NCI-H1105 treated with DMSO at 0.1 percent for 48 hours (cell line): ENCODE measurements at places on chromosomes 2 and 18.

DNA sequence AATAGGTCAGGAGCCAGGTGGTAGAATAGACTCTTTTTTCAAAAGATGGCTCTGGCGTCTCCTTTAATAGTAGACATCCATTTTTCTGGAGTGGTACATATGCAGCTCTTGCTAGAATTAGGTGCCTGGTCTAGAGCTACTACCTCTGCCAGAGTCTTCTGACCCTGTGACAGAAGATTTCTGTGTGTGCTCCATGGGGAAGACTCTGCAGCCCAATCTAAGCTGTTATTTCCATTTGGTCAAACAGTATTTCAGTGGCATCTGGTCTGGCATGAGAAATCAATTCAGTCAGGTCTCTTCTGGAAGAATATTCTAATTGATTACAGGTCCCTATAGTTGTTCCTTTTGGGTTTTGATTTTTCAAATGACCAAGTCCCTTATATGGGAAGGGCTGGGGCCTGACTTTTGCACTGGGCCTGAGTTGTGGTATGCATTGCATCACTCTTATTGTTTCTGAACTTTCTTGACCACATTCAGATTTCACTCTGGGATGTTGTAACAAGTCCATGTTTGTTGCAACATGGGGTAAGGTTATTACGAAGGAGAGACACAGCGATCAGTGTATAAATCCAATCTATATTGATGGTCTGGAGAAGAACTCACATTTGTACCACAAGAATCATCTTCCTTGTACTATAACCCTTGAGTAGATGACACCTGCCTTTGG is 12.1 kb downstream of the MXD1 start:
- DNase-seq, result no peak

- DNase-seq, result no peak
These were observed 94.8 kb upstream of the SPATS2L start for GRCh38 chr2:200211643-200212042.

DNA sequence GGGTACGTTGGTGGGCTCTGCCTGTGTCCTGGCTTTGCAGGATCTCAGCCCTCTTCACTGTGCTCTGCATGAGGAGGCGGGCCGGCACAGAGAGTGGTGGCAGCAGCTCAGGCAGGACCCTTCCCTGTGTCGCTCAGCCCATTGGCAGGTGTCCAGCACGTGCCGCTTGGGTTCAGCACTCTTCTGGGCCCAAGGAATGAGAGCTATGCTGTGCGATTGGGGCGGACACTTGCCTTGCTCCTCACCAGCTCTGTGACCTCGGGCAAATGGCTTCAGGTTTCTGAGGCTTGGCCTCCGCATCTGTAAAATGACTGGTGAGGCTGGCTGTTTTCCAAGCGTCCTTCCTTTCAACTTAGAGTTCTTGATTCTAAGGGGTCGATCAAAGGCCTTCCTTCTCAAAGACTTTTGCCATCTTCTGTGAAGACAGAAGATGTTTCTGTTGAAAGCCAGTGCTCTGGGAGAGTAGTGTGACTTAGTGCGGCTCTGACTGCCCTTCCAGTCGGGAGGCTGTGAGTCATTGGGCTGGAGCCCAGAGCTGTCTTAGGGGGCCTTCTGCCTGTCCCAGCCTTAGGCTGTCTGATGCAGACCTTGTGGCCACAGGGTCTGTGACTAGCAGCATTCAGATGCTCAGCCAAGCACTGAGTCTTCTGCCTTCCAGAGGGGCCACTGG is 35.6 kb downstream of the GLI2 start:
- no peak for DNase-seq

- DNase-seq, result no peak
These were observed 308.8 kb downstream of the PRKCE start for GRCh38 chr2:45960057-45960863.

- DNase-seq, result no peak
These were observed 147.7 kb upstream of the SP5 start for GRCh38 chr2:170567429-170567828.

GRCh38 chr2:14752295-14752694 is 119.8 kb downstream of the LRATD1 start:
- no peak for DNase-seq

DNA sequence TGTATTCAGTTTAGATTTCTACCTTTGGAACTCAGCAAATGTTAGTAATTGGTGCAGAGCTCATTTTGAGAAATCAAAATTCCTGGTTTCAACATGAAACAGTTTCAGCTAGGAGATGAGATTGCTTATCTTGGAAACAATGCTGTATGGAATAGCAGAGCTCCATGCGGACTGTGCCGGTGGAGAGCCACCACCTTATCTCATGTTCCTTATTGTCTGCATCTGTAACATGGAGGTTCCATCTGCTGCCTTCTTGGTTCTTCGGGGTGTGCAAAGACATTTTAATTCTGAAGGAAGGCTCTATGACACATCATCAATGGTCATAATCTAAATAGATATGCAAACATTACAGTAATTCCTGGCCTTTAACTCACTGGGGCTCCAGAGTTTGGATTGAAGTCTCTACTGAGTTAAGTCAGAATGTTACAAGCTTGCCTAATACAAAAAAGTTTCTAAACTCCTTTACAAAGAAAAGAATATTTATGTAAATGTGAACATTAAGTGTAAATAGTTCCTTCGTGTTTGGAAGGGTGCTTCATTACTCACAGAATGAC is 65.3 kb downstream of the PRKRA start:
- DNase-seq, result no peak

- peak; percentile 93 for DNase-seq
These were observed 70.6 kb downstream of the CAPN13 start for GRCh38 chr2:30736461-30737325.

DNA sequence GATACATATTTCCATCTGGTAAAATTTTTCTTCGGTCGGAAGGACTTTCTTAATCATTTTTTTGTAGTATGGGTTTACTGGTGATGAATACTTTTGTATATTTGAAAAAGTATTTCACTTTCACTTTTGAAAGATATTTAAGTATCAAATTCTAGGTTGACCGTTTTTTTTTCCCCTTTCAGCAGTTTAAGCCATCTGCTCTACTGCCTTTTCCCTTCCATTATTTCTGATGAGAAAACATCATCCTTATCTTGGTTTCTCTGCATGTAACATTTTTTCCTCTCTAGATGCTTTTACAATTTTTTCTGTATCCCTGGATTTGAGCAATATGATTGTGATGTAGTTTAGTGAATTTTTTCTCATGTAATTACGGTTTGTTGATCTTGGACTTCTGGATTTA is 87.0 kb downstream of the MTX2 start:
- no peak for DNase-seq

DNA sequence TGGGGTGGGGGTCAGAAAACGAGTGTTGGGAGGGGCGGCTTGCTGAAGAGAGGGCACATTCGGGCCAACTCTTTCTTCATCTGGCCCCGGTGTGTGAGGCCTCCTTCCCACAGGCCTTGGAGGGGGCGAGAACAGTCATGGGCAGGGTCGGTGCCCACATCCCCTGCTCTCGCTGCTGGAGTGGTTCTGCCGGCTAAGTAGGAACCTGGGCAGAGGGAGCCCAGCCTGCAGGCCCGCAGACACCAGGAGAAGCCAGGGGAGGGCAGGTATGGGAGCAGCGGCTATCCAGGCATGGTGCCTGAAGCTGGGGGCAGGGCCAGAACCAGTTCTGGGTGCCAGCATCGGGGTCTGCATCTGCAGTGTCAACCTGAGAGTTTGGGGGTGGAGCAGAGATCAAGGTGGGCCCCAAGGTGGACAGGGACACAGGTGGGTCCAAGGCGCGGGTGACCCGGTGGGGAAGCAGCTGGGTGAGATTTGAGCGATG is 46.6 kb upstream of the HPCAL1 start:
- DNase-seq, result no peak

DNA sequence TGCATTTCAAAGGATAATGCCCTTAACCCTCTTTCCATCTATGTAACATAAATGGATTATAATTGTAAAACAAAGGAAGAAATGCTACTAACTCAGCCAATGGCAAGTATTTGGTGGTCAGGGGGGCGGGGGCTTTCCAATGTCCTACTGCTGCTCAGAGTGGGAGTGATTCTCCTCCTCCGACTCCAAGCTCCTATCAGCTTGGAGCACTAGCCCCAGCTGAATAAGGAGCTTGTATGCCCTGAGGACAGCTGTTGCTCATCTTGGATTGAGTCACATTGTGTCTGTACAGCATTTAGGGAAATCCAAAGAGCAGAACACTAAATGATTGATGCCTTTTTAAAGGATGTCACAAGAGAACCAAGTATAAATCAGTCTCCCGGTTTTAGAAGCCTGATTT is 105.6 kb upstream of the ZNF521 start:
- no peak for DNase-seq

DNA sequence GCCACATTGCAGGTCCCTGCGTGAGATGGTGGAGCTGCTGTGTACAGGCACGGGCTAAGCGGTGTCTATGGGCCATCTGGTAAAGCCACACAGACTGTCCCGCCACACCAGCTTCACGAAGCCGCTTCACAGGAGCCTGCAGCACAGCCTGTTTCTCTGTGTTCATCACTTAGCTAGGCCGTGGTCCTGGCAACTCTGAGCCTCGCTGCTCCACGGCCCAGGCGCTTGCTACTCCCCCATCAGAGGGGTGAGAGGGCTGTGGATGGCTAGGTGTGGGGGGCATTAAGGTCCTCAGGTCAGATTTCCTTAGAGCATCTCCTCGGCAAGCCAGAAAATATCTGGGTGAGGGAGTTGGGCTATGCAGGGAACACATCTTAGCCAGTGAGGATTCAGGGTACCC is 225.7 kb downstream of the GLI2 start:
- DNase-seq, result no peak

DNA sequence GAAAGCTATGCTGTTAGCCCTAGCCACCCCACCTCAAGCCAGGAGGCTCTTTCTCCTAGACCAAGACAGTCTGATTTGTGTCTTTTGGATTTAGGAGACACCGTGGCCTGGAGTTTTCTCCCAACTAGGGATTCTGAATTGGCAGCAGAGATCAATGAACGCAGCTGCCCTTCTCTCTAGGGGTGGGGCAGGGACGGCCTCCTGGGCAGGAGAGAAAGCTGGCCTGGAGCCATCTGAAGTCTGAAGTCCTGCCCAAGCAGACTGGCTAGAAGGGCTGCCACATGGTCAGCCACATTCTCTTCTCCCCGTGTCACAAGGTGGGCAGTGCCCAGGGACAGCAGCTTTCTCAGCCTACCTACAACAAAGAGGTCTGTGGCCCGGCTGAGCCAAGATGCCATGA is 45.1 kb downstream of the PIEZO2 start:
- DNase-seq, result no peak

DNA sequence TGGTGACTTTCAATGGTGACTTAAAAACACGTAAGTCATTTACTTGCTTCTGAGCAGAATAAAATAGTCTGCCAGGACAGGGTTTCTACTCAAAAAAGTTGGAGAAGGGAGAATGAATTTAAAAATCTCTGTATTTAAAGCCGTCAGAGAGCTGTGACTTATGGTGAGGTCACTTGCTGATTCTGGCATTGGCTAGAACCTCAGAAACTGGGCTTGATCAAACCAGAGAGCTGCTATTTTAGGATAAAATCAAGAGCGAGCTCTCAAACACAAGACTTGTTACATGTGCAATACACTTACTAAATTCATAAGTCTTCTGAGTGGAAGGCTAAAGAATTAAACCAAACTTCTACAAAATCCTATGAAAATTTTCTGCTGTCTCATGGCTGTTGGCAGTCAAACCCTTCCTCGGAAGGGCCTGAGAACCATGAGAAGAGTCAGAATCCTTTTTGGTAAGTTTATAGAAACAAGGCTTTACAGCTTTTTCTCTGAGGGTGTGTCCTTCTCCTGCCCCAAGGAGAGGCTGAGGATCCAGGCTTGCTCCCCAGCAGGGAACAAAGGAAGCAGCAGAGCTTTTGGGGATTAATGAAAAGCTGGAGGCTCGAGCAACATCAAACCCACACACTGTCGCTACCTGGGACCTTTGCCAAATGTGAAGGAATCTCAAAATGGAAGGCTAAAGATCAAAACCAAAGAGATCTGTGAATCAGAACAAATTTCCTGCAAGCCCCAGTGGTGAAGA is 816.4 kb downstream of the SOCS6 start:
- no peak for DNase-seq

DNA sequence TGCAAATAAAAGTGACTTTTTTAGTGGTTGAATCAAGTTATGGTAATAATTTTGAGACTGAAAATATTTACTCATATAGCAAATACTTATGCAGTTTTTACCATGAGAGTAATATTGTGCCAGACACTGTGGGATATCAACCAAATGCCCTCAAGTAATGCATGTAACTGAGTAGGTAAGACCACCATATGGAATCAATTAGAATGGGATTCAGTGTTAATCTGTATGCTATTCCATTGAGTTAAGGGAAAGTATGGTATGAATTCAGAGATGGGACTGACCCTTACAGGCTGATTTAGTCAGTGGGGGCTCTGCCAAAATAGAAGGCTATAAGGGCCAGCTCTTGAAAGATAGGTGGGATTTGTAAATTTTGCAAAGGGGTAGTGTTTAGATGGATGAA is 131.6 kb downstream of the CCDC85A start:
- DNase-seq, result no peak

GRCh38 chr18:29439398-29439797 is 1262.5 kb upstream of the CDH2 start:
- DNase-seq, result no peak

DNA sequence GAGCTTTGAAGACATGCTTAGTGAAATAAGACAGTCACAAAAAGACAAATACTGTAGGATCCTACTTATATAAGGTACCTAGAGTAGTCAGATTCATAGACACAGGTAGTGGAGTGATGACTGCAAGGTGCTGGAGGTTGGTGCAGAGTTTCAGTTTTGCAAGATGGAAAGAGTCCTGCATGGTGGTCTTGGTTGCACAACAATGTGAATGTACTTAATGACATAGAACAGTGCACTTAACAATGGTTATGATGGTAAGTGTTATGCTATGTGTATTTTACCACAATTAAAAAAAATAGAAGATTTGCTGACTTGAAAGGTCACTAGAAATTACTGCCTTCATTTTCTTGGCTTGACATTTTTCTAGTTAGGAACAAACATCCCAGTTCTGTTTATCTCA is 9.5 kb downstream of the CERS6 start:
- no peak for DNase-seq

DNA sequence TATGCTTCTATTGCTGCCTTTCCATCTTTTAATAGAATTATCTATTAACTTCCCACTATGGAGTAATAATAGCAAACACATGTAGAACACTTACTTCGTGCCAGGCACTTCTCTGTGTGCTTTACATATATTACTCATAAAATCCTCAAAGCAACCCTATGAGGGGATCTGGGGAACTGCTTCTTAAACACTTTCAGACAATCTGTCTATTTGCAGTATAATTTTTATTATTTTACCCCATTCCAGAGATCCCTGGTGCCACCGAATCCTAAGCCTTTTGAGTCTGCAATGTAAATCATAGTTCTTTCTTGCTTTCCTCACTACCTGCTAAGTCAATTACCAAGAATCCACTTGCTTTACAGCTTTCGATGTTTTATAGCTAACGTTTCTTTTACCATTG is 25.6 kb upstream of the GCFC2 start:
- DNase-seq, result no peak

DNA sequence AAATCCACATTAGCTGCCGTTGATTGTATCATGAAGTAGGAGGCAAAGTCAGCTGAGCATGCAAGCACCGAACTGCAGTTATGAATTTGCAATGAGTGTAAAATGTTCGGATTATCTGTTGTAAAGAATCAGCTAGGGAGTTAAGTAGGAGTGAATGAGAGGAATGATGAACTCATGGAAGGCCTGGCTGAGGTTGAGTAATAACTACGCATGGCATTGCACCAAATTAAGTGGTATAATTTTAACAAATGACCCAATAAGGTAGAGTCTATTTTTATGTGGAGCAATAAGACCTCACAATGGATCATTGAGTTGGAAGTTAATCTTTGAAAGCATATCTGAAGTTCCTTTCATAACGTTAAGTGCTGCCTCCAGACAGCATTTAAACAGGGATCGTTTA is 288.2 kb upstream of the CHST9 start:
- DNase-seq, result no peak

- DNase-seq, result no peak
These were observed 8.2 kb downstream of the MALL start for GRCh38 chr2:110107092-110108079.

GRCh38 chr2:71661782-71662181 is 208.4 kb downstream of the DYSF start:
- no peak for DNase-seq
